ENCODE measurements at places on chromosomes 7 and 10.
A peak's percentile ranks its signal among the peaks of the same experiment; 100 is the strongest.

DNA sequence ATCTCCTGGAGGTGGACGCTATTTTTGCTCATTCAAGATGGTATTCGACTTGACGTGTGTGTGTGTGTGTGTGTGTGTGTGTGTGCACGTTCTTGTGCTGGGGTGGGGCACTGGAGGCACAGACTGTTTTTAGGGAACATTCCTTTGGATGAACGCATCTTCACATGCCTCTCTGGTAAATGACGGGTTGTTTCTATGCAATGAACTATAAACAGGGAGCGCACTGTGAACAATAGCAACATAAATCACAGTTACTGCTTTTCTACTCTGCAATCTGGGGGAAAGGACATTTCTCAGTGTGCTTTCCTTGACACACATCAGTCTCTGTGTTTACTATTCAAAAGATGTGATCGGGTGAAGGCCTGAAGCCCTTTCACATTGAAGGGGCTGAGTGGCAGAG lies 120.1 kb upstream of the PITRM1 start:
- DNase-seq, result no peak

DNA sequence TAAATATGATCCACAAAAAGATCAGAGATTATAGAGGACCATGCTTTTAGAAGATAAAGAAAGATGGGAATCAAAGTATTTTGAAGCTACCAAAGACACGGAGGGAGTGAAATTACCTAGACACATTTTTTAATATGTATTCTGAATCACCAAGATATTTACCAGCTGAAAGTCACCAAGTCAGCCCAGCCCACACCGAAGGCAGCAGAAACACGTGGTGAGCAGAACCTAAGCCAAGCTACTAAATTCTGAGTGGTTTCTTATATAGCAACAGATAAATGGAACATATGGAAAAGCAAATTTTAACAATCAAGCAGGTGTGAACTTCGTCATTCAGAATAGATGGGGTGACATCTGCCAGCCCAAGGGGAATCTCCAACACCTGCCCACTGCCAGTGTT lies 134.7 kb upstream of the AKR1E2 start:
- no peak for DNase-seq

- no peak for DNase-seq
These were observed 5.5 kb downstream of the FAM3C start for GRCh38 chr7:121390617-121391016.

GRCh38 chr7:134852625-134853024 lies 73.2 kb downstream of the CALD1 start:
- no peak for DNase-seq

- DNase-seq, result no peak
These were observed 248.3 kb downstream of the ADARB2 start for GRCh38 chr10:1488970-1489548.

DNA sequence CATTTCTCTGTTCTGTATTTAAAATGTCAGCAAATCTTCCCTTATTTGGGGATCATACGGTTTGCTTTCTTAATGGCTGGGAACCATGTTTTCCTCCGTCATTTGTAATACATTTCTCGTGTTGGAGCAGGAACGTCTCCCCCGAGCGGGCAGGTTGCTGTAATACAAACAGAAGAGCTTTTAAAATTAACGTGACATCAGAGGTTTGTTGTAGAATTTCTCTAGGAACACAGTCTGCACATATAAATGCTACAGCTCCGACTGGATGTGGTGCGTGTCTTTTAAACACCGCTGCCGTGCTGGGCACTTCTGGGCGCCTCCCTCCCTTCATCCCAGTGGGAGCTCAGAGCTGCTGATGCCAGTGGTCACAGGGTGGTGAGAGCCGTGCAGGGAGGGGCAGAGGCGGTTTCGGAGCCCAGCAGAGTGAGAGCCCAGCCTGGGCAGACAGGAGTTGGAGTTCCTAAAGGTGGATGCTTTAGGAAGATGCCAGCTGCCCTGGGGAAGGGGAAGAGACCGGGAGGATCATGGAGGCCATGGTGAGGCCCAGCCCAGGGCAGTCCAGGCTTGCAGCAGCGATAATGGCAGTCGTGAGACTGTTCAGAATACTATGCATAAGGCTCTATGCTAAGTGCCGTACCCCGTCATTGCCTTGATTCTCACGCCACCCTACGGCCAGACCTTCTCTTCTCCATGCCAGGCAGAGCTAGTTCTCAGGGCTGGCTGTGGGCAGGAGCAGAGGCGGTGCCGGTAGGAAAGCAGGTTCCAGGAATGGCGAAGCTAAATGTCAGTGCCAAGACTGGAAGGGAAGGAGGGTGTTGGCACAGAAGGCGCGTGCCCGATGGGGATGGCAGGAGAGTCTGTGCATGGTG lies 96.2 kb downstream of the GLRX3 start:
- no peak for DNase-seq

DNA sequence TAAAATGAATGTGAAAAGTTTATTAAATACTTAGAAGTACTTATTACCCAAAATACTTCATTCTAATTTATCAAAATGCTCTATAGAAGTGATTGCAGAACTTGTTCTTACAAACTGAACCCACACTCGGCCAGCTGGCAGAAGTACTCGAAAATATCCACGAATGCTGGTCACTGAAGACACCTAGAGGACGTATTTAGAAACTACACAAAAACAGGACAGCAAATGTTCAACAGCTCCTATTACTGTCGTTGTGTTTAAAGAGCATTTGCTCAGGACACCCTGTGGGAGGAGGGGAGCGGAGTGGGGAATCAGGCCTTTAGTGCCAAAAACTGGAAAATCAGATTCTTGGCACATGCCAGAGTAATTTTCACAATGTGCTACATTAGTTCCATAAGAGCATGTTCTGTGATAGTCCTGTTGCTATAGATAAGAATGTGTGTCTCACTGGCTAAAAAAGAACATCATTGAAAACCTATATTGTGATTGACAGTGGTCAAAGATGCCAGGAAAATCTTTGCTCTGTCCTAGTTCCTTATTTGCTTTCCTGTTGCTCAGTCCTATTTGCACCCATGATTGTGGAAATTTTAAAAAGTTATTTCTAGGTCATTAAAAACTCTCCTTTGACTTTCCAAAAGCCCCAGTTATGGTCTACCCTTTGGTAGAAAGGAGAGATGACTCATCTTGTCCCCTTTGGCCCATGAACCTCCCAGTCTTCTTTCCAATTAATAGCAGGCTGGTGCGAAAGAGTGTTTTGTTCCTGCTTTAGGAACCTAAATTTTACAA lies 49.0 kb upstream of the NRBF2 start:
- DNase-seq, result peak; percentile 19

DNA sequence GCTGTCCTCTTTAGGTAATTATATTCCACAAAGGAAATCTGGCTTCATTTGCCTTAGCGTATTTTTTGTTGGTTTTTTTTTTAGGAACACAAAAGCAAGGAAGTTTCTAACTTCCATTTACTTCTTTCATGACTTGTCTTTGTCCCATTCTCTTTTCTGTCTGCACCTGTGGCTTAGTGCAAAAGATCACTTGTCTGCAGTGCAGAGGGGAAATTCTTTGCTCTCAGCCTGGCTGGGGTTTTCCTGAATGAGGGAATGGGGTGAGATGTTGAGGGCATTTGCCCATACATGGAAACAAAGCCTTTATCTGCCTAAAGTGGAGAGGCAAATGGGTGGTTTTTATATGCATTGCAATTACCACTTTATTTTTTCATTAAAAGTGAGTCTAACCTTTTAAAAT lies 361.1 kb upstream of the IGFBP3 start:
- no peak for DNase-seq

DNA sequence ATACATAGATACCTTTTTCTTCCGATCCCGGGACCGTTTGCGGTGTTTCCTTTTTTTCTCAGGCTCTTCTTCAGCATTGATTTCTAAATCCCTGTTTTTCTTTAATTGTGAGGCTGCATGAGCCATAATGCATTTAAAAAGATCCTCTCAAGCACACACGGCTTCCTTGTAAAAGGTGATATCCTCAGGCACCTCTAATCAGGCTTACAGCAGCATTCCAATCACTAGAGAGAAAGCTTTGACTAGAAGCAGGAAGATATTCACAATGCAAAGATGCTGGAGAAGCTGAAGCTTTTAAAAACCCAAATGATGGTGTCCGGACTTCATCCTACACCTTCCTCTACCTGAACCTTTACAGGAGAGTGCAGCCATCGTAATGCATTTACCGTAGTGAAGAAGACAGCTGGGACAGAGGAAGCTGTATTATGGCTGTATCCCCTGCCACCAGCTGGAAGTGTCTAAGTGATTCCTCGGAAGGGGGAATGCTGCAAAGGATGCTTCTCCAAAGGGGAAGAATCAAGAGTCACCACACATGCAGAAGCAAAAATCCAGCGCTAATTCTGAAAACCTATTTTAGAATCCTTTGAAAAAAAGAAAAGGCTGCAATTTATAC lies at the start of gene ANK3:
Gene ANK3, minus strand, starts transcription at position 463 of the 613 bp plus-strand sequence. Its CDS starts 337 bp downstream, at position 126.
- no peak for DNase-seq

- DNase-seq, result no peak
These were observed 65.5 kb downstream of the MLLT10 start for GRCh38 chr10:21599582-21599981.

DNA sequence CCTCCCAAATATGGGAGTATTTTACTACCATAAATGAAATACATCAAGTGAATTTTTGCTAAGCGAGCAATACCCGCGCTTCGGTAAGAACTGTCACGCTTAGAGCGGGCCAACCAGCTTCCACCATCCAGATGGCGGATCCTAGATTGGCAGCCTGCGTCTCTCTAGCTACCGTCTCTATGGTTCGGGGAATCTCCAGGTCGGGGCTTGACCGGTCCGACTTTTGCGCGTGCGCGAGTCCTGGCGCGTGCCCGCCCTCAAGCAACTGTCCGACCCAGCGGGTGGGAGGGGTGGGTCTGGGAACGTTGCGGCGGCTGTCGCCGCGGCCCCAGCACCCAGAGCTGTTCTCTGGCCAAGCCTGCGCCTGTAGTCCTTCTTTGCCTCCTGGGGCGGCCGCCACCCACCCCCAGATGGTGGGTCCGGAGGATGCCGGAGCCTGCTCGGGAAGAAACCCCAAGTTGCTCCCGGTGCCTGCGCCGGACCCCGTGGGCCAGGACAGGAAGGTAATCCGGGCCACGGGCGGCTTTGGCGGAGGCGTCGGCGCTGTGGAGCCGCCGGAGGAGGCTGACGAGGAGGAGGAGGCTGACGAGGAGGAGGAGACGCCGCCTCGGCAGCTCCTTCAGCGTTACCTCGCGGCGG lies at the start of gene TBC1D12:
Gene TBC1D12, plus strand, starts transcription at position 338 of the 639 bp plus-strand sequence. Its CDS starts 73 bp downstream, at position 411.
- DNase-seq, result peak; percentile 94

- no peak for DNase-seq
These were observed 5.7 kb upstream of the HK1 start for GRCh38 chr10:69272624-69273023.

DNA sequence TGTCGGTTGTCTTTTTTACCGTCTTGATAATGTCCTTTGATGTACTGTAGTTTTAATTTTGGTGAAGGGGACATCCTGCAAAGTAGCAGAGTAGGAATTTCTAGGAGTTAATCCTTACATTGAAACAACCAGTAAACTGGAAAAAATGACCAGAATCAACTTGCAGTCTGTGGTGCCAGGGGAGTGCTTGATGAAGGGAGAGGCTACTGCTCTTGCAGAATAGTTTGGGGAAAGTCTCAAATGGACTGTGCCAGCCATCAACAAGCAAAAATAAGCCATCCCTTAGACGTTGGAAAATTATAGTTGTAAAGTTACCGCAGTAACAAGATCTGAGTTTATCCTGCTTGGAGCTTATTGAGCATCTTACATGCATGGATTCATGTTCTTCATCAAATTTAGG lies 32.4 kb downstream of the TRIM24 start:
- DNase-seq, result no peak

DNA sequence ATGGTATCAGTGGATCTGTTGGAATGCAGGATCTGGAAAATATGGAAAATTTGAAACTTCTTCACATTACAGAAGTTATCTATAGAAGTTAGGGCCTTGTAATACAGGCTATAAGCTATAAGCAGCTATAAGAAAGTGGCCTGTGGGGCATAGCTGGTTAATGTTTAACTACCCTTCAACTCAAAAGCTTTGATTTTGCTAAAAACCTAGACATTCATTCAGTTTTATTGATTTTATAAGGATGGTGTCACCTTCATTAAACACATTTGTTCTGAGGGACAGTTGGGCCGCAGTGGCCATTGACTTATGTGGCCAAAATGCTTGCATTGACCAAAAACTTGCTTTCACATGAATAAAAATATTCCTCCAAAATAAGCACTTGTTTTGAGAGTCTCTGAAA lies 13.1 kb upstream of the AKR1C3 start:
- no peak for DNase-seq

DNA sequence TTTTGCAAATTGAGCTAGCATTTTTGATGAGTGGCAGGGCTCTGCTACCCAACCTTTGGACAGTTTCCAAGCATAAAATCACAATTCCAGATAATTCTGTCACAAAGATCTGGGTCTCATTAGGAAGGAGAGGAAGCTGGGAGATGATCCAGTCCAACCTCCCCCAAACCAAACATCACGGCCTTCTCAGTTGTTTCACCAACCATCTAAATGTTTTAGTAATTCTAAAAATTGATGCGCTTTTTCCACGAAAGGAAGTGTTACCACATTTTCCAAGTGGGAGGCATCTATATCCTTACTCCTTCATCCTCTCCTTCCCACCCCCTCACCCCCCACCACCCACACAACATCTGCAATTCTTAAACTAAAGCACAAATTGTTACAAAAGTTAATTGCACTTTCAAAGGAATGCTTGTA lies 108.3 kb downstream of the EGFR start:
- no peak for DNase-seq

DNA sequence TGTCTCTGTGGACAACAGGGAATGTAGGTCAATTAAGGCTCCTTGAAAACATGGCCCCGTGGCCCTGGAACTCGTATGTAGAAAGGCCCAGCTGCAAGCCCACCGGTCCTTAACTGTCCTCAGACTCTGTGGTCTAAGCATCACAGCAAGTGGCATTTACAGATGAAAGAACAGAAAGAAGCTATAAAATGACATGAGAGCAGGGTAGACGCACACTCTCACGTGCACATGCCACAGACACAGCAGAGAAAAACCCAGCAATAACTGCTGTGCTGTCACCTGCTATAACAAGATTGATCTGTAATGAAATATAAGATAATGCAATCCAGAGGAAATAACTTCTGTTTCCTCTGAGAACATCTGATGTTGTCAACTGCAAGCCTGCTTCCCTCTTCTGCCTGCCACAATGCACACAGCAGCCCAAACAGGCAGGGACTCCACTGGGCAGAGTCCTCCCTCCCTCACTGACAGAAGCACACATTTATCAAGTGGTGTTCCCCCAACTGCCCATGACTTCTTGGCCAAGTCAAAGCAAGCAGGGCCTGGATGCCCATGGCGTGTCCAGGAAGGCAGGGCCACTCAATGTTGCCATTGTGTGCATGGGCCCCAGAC lies 63.9 kb downstream of the GFRA1 start:
- no peak for DNase-seq

All from hippocampal formation (tissue), 2 donors.